Kidney glomerular epithelial cell (primary cell): ENCODE measurements at places on chromosomes 1 and 21.

GRCh38 chr1:219954736-219955421 lies 26.5 kb upstream of the SLC30A10 start:
- no peak for DNase-seq

DNA sequence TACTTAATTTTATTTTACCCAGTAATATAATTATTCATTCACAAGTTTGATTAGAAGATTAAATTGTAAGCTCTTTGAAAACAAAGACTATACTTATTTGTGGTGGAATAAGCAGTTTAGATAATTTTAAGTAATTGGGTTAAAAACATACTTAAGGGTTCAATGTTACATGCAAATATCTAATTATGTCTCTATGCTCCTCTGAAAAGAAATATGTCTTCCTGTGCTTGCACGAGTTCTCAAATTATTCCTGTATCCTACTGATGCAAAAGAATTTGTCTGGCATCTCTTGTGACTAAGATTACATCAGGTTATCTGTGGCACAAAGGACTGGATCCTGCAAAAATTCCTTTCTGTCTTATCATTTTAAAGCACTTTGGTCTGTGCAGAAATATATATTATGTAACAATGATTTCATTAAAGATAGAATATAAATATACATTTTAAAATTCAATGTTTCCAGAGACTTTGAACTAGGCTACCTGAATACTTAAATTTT lies 416.7 kb downstream of the COL11A1 start:
- no peak for DNase-seq

DNA sequence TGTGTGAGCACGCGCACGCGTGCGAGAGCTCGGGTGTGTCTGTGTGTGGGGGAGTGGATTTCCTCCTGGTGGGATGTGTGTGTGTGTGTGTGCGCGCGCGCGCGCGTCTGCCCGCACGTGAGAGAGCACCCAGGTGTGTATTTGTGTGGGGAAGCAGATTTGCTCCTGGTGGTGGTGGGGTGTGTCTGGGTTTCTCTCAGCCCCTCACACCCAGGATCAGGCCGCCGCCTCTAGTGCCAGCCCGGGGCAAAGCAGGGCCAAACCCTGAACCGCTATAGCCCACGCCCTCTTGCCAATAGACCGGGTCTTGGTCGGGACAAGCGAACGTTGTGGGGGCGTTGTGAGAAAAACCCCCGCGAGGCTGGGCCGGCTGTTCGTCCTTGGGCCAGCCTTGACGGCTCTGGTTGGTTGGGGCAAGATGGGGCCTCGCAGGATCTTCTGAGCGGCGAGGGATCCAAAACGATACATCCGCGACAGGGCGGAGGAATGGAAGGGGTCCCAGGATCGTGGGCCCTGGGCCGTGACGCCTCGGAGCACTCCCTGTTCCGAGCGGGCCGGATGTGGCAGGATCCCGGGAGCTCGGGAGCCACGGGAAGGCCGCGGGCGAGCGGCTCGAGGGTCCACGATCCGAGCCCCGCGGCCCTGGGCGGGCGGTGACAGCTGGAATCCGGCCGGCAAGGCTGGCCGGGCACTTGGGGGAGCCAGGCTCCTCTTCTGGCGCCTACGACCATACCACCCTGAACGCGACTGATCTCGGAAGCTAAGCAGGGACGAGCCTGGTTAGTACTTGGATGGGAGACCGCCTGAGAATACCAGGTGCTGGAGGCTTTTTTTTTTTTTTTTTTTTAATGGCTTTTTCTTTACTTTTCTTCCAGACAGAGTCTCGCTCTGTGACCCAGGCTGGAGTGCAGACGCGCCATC lies 68.2 kb downstream of the RNF187 start:
- DNase-seq, result no peak

GRCh38 chr1:171166361-171166760 lies 18.7 kb upstream of the FMO2 start:
- DNase-seq, result no peak
